ENCODE measurements at places on chromosomes 5 and 9.

- DNase-seq, result no peak
Measured at GRCh38 chr5:146699138-146699537, 179.4 kb downstream of the PPP2R2B start.

GRCh38 chr5:27315363-27316270 lies 277.2 kb upstream of the CDH9 start:
- no peak for DNase-seq

GRCh38 chr9:82912645-82913044 lies 150.3 kb downstream of the RASEF start:
- no peak for DNase-seq

- DNase-seq, result no peak
Measured at GRCh38 chr9:1151691-1152090, 101.5 kb downstream of the DMRT2 start.

DNA sequence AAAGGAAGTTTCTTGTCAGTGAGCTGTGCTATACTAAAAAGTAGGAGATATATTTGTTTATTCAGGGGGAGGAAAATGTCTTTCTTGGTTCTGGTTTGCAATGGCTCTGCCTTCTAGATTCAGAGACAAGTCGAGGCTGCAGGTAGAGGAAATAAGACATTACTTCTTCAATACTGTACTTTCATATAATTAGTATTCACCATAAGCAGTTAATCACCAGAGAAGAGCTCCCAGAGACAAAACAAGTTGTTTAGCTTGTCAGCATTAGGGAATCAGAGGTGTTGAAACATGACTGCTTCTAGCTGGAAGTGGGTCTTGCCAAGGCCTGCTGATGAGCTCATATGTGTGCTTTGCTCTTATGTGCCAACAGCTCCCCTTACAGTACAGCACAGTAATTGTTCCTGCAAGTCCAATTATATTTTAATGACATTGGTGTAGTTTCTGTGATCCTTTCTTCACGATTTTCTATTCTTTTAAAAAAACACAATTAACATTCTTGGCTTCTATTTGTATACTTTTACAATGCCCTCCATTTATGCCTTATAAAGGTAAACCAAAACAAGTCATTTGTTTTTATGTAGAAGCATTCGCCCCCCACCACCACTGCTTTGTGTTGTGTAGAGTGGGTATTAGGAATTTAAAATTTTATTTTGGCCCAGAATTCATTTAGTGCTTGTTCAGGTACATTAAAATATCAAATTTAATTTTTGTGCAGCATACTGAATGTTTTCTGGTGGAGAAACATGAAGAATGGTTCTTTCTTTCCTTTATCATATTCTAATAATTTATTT lies 112.2 kb downstream of the RPS23 start:
- DNase-seq, result peak; percentile 5

DNA sequence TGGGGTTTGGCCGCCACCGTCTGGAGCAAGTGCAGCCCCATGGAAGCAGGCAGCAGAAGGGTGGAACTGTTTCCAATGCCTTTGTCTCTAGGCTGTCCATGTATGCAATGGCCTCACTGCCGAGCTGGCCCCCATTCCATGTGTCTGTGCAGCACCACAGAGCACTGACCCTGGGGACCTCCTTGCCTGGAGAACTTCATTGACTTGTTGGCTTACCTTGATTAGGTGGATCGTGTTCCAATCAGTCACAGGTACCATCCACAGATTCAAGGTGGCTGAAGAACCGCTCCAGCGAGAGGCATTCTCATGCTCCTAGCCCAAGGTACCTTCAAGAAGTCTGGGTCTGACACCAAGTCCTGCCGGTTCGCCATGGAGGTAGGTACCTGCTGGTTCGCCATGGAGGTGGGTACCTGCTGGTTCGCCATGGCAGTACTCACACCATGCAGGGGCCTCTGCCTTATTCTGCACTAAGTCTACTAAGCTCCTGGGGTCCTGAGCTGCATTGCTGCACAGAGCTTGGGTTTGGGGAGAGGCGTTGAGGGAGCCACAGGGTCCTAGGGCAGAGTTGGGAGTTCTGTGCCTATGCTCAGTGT lies 358.3 kb upstream of the IRX1 start:
- no peak for DNase-seq

DNA sequence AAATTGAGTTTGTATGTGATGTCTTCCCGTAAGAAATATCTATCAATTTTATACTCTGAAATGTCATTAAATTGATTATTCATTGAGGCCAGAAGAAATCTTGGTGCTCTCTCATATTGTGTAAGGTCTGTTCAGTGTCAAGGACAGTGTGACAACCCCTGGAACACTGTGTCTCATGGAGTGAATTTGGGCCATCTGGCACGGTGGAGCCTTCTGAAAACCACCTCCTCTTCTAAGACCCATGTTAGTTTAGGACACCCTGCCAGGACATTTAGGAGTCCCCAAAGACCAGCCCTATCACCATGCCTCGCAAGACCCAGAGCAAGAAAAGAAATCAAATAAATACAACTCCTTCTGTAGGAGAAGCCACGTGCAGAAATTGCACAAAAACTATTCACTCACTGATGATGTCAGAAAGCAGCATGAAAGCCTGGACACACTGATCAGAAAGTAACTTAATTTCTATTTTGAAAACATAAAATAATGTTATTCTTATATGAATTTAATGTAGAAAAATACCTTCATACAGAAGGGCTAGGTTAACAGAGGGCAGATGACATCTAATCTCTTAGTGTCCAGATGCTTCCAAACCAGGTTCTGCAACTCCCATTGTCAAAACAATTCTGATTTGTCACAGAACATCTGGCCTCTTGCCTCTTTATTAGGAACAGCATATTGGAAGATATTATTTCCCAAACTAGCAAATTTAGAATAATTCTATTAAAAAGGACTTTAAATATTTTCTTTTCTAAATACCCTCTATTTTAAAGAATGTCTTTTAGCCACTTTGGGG lies 298.8 kb downstream of the NR2F1-AS1 start:
- DNase-seq, result no peak

GRCh38 chr9:19946441-19947109 lies 157.7 kb upstream of the SLC24A2 start:
- DNase-seq, result no peak

DNA sequence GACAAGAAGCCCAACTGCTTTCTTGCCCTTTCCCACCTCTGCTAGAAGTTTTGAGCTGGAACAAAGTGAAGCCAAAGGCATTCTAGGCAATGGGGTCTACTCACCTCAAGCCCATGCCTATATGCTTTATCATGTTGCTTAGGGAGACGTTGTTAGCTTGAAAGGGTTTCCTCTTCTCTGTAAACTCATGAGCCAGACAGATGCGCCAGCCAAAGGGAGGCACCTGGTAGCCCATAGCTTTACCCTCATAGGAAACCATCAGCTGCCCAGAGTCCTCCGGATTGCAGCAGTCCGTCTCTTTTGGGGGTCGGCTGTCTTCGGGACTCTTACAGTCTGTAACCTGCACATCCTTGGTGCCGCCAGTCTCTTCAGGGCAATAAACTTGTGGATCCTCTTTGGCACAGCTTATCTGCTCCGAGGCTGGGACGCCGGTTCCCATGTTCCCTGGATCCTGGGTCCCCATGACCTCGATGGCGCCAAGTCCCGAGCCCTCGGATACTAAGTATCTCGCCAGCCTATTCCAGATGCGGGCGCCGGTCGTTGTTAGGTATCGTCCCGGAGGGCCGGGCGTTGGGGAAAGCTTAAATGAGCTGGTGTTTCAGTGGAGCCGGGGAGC lies 678 bp downstream of the GBA2 start:
- DNase-seq, result no peak

DNA sequence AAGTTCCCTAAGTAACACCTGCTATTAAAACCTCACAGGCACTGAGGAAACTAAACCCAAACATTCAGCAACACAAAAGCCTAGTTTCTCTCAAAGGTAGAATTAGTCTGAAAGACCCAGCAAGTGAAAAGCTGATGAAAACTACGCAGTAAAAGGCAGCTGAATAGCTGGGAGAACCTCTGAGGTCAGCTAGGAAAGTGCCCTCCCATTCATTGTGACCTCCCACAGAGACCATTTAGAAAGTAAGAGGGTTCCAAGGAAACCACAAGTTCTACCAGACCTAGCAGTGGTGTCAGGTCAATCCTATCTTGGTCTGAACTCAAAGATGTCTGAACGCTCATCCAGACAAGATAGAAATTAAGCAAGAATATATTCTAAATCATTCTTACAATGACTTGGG lies 144.7 kb downstream of the SSBP2 start:
- DNase-seq, result no peak

DNA sequence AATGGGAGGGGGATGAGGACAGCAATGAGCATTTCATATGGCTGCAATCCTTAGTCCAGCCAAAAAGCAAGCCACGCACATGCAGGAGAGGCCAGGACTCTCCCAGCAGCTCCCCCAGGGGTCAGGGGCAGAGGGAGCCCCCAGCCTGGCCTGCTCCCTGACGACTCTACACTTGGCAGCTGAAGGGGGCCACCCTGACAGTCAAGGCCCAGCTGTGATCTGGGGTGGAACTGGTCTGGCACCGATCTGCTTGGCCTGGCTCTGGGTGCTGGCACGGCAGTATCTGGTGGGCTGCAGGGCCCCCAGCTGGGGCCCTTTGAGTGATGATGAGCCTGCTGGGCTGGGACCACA lies 118.1 kb downstream of the ADAMTS2 start:
- no peak for DNase-seq

DNA sequence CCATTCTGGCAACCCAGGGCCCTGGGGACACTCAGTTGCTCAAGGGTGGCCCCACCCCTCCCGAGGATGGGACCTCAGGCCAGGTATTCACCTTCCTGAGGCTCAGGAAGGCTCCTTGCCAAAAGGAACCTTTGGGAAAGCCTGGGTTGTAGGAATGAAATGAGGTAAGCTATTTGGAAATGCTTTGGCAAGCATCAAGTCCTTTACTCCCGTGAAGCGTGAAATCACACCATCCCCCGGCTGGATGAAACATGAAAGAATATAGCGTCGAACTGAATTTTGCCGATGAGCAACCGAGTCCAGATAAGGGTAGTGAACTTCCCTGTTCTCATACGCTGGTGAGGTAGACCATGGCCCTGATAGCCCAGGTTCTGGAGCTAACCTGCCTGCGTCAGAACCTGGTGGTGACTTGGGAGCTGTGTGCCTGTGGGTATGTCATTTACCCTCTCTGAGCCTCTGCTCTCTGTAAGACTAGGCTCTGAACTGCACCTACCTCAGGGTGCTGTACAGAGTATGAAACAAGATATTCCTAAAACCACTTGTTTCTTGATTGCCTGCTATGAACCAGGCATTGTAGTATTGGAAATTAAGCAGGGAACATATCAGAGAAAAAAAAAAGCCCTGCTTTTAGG lies 105.3 kb upstream of the BOD1 start:
- DNase-seq, result no peak

GRCh38 chr9:3288686-3289085 lies 237.1 kb downstream of the RFX3 start:
- no peak for DNase-seq

- no peak for DNase-seq
Measured at GRCh38 chr9:89518466-89519365, 20.8 kb upstream of the SEMA4D start.

GRCh38 chr5:43515678-43516048 lies 715 bp upstream of the C5orf34 start:
- no peak for DNase-seq

- DNase-seq, result no peak
Measured at GRCh38 chr9:95778957-95779356, 96.5 kb upstream of the ERCC6L2 start.

- DNase-seq, result no peak
Measured at GRCh38 chr5:2131826-2132496, 249.2 kb upstream of the IRX4 start.

- no peak for DNase-seq
Measured at GRCh38 chr9:68775003-68775730, 70.1 kb downstream of the PIP5K1B start.

DNA sequence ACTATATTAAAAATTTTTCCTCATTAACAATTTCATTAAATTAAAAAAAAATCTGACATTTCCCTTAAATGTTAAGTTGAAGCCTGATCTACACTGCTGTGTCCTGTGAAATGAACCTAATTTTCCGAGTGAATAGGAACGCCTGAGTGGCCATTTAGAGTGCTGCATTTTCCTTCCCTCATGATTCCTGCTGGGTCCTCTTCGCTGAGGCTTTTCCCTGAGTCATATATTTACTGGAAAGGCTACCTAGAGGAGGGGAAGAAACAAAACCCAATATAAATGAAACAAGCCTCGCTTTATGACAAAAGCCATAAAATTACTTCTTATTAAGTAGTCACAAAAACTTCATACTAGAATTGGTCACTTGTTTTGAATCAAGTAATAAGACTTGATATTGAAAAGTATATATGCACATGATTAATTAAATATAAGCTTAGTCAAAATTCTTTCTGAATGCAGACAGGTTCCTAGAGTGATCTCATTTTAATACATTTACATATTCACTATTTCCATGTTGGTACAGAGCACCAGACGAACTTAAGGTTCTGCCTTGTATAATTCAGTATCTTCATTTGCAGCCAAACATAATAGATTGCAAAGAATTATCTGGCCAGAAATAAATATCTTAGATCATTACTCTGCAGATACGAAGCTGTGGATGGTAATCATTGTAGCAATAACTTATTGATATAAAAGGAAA lies 6.3 kb upstream of the ISCA1 start:
- DNase-seq, result no peak

- no peak for DNase-seq
Measured at GRCh38 chr5:28313953-28314352, 1275.6 kb upstream of the CDH9 start.

GRCh38 chr5:98827161-98827560 lies 53.7 kb downstream of the RGMB start:
- DNase-seq, result no peak

DNA sequence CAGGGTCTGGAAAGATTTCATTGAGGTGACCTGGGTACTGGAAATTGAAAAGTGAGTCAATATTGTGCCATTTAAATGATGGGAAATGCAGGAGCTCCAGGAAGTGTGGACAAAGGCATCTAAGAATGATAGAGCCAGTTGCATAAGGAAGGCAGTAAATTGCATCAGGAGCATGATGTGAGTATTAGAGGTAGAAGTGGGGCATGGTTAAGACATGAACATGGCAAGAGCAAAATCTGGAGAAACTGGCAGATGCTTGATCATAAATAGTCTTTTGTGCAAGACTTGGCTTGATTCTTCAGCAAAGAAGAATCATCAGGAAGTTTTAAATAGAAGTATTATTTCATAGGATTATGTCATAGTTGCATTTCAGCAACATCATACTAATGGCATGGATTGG lies 157.4 kb upstream of the PUM3 start:
- no peak for DNase-seq

- no peak for DNase-seq
Measured at GRCh38 chr5:56080375-56081052, 85.8 kb upstream of the IL6ST start.

DNA sequence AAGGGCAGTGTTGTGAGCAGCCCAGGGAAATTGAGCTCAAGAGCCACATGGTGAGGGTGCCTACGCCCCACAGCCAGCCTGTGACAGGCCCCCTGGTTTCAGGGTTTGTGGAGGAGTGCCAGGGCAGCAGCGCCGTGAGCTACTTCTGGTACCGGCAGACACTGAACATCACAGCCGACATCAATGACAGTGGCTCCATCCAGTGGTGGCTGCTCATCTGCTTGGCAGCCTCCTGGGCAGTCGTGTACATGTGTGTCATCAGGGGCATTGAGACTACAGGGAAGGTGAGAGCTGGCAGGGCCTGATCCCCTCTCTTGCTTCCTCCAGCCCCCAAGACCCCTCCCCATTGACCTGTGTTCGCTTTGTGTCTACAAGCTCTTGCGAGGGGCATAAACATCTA lies 10.2 kb downstream of the SLC6A18 start:
- no peak for DNase-seq

- DNase-seq, result no peak
Measured at GRCh38 chr5:39822020-39822419, 397.2 kb upstream of the DAB2 start.

GRCh38 chr5:122077366-122078115 lies 518 bp downstream of the LOX start:
- DNase-seq, result no peak

All from effector CD4-positive, alpha-beta T cell (primary cell).